ENCODE measurements at places on chromosomes 12 and 14. TPM values are rescaled to one million over a fixed set of nuclear protein-coding genes. Genes with fewer than 3 reads are reported as not detected.

Gene EDDM3A
- not detected for polyA plus RNA-seq

Gene CCDC175
- polyA plus RNA-seq, result 0.60 TPM

Gene DEGS2
- polyA plus RNA-seq, result 10.4 TPM

Gene RERGL
- 6.8 TPM for polyA plus RNA-seq

Gene POTEG
- polyA plus RNA-seq, result not detected

DNA sequence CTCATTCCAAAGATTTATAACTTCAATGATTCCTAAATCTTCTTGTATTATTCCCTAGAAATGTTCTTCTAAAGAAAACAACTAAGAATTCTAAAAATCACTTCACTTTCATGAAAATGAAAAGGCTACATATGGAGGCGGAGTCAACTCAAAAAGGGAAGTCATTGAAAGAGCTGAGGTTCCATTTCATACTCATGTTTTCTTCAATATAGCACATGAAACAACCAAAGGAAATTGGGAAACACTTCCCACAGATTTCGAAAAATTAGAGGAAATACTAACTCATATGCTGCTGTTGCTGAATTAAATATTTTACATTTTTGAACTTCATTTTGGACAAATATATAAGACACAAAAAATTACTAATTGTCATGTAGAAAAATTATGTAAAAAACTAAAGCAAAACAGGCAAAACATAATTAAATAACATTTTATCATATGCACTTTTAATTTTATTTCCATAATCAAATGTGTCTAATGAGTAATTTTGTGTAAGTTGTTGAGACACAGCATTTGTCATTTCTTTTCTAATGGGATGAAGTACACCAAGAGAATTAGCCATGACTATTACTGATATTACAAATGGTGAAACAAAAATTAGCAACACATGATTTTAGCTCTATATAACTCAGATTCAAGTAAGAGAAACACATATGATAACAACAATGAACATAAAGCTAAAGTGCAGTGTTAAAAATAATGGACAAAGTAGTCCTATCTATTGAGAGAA lies at the start of gene CD163:
Gene CD163 (minus strand): TSS at position 92 of the 730 bp plus-strand sequence. CDS start 87 bp downstream, at position 5.
- DNase-seq, result no peak

- DNase-seq, result no peak
Measured at GRCh38 chr14:93676416-93676958, 111.8 kb downstream of the PRIMA1 start.

DNA sequence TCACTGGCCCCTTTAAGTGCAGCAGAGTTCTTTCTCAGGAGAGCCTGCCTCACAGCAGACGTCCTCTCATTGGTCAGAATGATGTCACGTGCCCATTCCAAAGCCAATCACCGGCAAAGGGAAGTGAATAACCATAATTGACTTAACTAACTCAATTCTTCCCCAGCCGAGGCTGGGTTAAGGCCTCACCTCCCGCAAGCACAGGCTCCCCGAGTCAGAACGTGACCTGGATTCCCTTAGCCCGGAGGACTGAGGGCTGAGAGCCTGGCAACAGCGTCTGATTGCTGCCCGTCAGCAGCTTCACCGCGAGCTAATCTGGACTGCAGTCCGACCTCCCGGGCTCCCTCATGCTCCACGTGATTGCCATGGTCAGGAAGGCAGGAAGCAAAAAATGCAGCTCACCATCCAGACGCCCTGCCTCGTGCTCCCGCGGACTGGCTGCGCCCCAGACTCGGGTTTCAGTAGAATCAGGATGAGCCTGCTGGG lies 92.1 kb upstream of the FZD10 start:
- DNase-seq, result peak; percentile 54

GRCh38 chr12:67940780-67941243 lies 48.4 kb upstream of the IFNG-AS1 start:
- no peak for DNase-seq

DNA sequence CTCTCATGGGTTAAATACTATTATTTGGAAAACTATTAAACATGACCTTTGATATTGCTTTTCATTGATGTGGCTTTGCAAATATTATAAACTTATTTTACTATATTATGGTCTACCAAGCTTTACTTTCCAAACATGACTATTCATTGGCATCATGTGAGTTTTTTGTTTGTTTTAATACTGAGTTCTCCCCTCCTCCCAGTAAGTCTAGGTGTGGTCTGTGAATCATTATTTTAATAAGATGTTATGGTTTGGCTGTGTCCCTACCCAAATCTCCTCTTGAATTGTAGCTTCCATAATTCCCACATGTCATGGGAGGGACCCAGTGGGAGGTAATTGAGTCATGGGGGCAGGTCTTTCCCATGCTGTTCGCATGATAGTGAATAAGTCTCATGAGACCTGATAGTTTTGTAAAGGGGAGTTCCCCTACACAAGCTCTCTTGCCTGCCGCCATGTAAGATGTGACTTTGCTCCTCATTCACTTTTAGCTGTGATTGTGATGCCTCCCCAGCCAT lies 80.0 kb downstream of the BORCS5 start:
- no peak for DNase-seq

DNA sequence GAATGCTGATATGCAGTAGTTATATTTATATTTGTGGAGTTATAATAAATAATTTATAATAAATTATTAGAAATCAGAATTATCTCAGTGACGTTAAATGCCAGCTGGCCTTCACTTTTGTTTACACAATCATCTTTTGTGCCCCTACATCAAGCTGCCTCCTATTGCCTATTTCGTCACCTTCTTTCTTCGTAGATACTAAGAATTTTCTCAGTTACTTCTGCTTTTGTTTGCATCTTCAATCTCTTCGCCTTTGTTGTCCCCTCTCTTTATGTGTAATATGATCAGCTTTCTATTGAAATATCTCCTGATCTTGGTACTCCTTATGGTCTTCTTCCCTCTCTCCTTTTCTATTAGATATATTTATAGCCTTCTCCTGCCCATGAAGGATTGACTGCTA lies 197.0 kb downstream of the ERC1 start:
- DNase-seq, result no peak

DNA sequence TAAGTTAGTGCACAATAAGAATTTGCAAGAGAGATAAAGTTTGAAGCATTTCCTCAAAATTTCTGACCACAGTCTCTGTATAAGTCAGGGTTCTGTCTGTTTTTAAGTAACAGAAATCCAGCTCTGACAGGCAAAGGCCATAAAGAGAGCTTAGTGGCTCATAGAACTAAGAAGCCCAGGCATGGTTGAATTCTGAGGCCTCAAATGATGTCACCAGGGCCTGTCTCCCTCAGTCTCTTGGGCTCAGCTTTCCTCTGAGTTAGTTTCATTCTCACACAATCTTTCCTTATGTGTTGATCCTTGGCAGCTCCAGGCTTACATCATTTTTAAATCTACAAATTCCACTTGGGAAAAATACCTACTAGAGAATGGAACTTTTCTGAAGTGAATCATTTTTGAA lies 173.4 kb upstream of the ATP2B1 start:
- DNase-seq, result no peak

DNA sequence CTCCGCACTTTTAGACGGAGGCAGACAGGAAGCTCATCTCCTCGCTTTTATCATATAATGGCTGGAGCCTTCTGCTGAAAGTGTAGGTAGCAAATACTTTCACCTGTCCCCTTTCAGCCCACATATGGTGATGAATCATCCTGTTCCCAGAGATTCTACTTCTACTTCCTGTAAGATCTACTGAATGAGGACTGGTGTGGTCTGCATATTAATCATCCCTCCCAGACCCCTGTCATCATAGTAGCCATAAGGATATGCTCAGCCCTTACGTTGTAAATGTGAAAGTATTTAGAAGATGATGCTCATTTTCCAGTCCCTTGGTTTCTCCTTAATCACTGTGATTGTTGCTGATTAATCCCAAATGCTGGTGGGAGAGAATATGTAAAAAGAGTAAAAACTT lies 268.2 kb upstream of the GRIP1 start:
- DNase-seq, result no peak

DNA sequence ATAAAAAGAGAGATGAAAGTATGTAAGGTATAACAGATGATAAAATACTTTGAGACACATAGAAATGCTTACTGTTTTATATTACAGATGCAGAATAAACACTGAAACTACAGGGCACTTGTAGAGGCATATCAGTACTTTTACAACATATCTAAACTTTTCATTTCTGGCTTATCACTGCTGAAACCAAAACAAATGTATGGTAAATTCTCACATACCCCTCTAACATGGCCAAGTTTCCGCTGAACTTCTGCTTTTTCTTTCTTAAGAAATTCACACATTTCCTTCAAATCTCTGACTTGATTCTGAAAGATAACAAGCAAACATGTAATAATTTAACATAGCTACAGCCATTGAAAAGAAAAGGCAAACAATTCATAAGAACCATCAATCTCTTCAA lies 33.3 kb upstream of the C12orf50 start:
- DNase-seq, result no peak

DNA sequence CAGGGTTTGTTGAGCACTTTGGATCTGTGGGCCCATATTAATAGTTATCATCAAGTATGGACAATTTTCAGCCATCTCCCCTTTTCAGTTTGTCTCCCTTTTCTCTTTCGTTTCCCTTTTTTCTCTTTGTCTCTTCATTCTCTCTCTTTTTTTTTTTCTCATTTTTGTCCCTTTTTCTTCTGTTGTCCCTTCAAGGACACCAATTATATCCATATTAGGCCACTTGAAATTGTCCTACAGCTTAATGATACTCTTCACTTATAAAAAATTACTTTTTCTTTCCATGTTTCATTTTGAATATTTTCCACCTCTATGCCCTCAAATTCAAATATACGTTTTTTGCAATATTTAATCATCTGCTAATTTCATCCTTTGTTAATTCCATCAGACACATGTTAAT lies 53.3 kb downstream of the MAP4K5 start:
- no peak for DNase-seq

DNA sequence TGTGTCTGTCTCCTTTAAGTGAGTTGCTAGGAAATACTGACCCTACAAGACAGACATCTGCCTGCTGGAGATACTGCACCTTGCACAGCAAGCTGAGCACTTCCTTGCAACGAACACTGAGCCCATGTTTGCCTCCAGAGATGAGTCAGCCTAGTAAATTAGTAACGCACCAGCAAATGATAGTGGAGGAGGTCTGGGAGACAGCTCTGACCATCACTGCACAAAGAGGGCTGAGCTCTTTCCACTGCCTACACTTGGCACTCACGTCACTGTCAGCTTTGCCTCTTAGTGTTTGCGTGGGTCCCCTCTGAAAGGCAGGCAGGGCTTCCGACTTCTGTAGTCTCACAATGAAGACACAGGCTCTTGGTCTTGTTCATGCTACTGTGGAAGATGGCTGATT lies 109.0 kb downstream of the APAF1 start:
- DNase-seq, result no peak

DNA sequence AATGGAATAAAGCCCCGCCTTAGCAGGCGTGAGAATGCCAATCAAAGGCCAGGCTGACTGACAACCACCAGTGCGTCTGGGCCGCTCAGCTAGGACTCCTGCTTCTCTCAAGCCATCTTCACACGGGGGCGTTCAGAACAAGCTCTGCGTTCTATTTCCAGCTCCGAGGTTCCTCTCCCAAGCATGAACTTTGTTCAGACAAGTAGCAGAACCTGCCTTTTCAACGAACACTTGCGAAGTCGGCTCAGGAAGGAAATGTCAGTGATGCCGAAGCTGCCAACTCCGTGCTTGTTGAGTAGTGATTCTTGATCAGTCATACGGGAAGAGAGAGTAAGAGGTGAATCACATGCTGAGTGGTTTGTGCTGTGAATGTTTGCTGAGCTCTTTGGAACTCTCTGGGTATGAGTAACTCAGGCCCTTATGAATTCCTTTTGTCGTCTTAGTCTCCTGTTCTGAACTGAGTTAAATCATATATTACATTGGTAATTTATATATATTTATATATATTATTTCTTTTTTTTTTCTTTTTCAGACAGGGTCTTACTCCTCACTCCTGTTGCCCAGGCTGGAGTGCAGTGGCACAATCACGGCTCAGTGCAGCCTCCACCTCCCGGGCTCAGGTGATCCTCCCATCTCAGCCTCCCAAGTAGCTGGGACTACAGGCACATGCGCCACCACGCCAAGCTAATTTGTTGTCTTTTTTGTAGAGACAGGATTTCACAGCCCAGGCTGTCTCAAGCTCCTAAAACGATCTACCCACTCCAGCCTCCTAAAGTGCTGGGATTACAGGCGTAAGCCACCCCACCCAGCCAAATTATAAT lies 29.4 kb upstream of the BCL7A start:
- no peak for DNase-seq

GRCh38 chr12:41604830-41605229 lies 416.7 kb downstream of the PDZRN4 start:
- no peak for DNase-seq

DNA sequence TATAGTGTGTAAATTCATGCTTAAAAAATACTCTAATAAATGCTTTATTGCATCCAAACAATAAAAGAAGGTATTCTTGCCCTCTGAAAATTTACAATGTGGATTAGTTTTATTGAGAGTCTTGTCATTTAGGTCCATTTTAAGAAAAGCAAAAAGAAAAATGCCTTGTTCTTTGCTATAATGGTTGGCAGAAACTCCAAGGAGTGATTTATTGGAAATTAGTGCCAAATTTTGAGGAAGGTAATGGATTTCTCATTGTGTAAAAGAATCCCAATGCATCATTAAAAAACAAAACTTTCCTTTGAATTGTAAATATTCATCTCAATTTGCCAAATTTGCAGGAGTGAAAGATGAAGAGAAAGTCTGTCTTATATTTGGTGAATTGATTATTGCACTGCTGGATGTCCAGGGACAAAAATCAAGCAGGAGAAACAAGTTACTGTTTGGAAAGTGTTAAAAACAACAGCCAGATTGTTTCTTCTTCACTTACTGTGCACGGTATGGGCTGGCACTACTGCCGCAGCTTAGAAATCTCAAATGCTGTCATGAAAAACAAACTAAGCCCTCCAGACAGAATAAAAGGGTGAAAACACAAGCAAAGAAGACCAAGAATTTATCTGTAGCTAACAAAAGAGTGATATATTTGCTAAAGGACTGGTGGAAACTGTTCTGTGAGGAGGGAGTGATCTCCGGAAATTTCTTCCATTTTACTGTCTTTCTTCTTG lies 511.7 kb downstream of the TMTC2 start:
- no peak for DNase-seq

DNA sequence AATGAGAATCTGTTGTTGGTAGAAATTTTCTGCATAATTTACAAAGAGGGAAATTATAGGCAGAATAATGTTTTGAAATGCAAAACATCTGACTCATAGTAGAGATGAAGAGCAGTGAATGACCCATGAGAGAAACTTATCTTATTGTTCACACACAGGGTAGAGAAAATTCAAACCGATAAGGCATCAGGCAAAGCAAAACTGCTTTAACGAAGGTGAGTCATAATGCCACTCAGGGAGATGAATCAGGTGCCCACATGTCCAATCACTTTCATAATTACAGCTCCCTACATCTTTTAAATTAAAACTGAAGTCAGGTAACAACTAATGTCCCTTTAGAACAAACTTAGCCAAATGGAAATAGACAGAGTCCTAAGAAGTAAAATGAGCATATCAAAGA lies 265.6 kb upstream of the GARIN6 start:
- DNase-seq, result no peak

DNA sequence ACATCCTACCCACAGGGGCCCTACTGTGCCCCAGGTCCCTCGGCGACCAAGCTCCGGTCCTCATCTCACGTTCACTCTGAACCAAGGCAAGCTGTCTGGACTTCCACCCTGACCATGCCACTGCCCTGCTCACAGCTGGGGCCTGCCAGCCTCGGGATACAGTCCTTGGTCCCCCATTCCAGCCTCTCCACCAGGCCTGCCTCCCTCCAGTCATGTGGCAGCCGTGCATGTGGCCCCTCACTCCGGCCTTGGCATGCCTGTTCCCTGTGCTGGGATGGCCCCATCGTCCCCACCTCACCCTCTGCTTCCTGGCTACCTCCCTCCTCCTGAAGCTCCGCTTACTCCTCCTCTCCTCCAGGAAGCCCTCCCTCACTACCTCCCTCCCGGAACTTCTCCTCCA lies 38.6 kb upstream of the DLK1 start:
- DNase-seq, result no peak

- DNase-seq, result no peak
Measured at GRCh38 chr14:97878206-97878605, 1081.0 kb downstream of the VRK1 start.
